ENCODE measurements at places on chromosomes 4 and X.

DNA sequence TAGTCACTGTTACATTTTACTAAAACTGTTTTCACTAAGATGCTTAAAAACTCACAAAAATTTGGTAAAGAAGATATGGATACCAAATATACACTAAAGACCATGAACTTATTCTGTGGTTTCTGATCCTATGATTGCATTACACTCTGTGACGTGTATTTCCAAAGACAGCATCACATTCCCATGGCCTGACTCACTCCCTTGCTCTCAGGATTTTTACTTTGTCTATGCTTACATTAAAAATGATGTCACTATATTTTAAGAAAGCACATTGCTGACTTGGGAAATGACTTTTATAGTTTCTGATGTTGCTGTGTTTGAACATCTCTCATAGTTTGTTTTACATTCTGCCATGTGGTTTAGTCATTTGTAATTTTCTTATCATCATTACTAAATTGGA lies 327.9 kb upstream of the MAGEB18 start:
- DNase-seq, result no peak

GRCh38 chr4:2468456-2469191 lies at the start of gene RNF4:
TSS of gene RNF4 (plus strand) at chr4:2469106. CDS start at chr4:2490494, 21,388 bp downstream.
- peak; percentile 91 for DNase-seq

DNA sequence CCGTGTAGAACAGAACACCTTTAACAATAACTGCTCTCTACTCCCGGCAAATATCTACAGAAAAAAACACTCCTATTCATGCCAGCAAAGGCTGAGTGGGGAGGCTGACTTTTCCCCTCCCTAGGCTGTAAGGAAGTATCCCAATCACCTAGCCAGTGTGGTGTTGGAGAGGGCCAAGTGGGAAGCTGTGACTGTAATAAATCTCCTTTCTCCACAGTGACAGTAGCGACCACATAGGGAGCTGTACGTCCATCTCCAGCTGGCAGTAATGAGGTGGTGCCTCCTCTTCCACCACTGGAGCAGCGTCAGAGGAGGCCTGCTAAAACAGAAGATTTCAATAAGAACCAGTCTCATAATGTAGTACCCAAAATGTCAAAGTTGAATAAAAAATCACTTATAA lies 47.9 kb upstream of the PLAC1 start:
- DNase-seq, result no peak

DNA sequence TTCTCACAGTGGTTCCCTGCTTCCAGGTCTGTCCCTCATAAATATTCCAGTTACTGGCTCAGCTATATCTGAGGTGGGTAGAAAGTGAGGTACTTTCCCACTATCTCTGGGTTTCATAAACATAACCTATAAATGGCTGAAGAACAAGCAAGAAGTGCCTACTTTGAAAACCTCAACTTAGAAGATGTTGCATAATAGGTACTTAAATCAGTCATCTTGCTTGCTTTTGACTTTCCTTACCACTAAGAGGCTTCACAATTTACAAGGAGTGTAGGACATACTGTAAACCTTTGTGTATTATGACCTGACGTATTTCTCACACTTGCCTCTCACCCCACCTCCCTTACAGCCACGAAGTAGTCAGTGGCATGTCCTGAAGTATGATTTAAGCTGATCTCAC lies 145.9 kb downstream of the PCDH19 start:
- DNase-seq, result no peak

- DNase-seq, result no peak
Measured at GRCh38 chr4:80333121-80333520, 2.4 kb upstream of the CFAP299 start.

- DNase-seq, result no peak
Measured at GRCh38 chr4:24880186-24880585, 32.7 kb downstream of the CCDC149 start.

- no peak for DNase-seq
Measured at GRCh38 chrX:124250835-124251437, 81.5 kb upstream of the TEX13D start.

DNA sequence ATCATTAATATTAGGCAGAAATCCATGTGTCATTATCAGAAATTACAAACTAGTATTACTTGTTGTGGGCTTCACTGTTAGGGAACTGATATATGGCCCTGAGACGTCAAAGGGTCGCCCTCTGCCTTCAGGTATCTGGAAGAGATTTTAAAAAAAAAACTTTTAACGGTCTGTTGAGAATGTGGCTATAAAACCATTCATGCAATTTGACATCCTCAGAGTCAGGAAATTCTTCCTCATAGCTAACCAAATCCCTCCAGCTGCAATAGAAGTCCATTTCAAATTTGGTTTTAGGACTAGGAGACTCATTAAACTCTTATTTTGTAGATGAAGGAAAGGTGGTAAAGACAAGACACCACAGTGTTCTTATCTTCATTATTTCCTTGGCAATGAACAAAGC lies 194.2 kb upstream of the NOCT start:
- peak; percentile 24 for DNase-seq

DNA sequence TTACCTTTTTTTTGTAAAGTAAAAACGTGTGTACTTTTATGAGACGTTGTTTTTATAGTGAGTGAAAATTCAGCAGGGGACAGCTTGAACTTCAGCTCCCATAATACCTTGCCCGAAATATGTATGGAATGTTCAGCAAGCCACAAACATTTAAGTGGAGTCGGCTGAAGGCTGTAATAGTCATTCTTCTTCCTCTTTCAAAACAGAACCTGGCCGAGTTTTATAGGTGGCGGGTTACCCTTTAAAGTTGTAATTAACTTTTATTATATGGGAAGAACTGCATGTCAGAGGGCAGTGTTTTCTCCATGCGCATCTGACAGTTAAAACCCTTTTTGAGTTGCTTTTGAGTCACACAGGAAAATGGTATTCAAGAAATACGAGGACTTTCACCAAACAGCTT lies 50.7 kb downstream of the CLDN34 start:
- DNase-seq, result no peak

Measured in nephron progenitor cell (in vitro differentiated cells).